ENCODE measurements at places on chromosomes 13 and 19. TPM values are rescaled to one million over a fixed set of nuclear protein-coding genes. Genes with fewer than 3 reads are reported as not detected.
A peak's percentile ranks its signal among the peaks of the same experiment; 100 is the strongest.

Gene SMIM44
- total RNA-seq, result not detected

Gene ZNF606
- 22.5 TPM for total RNA-seq

DNA sequence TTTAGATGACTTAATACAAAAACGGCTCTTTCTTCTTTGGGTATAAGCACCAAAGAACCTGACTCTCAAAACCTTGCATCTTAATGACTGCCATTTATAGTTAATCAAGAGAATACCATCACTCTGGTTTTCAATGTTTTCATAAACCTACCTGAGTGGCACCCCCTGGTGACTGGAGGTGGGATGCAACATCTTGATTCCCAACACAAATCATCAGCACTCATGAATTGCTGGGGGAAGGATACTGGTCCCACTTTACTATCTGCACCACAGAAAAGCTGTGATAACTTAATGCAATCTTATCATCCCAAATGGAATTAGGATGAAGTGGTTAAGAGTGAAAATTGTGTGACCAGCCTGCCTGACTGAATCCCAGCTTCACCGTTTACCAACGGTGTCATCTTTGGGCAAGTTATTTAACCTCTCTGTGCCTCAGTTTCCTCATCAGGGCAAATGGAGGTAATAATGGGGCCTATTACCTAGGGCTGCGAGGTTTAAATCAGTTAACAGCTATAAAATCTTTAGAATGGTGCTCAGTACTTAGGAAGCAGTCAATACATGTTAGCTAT is 366.4 kb downstream of the KLF12 start:
- no peak for DNase-seq

DNA sequence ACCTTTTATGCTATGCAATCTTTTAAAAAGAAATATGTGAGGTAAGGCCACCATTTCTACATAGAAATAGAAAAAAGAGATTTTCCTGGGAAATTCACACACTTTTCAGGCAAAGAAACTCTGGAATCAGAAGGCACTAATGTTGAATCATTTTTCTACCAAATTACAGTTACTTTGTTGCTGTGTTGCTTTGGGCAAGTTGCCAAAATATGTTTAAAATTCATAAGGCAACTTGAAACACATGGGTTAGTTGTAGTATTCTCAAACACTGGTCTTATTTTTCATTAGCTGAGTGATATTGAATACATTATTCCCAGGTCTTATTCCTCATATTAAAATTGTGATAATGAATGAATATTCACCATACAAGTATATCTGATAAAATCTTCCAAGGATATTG is 195.0 kb upstream of the SLITRK1 start:
- no peak for DNase-seq

Gene ZNF584
- 21.4 TPM for total RNA-seq

Gene OR1M1
- not detected for total RNA-seq

- DNase-seq, result peak; percentile 76
These were observed 979 bp downstream of the AKAP8 start for GRCh38 chr19:15378534-15379082.
